ENCODE measurements at places on chromosomes 2 and 18.

DNA sequence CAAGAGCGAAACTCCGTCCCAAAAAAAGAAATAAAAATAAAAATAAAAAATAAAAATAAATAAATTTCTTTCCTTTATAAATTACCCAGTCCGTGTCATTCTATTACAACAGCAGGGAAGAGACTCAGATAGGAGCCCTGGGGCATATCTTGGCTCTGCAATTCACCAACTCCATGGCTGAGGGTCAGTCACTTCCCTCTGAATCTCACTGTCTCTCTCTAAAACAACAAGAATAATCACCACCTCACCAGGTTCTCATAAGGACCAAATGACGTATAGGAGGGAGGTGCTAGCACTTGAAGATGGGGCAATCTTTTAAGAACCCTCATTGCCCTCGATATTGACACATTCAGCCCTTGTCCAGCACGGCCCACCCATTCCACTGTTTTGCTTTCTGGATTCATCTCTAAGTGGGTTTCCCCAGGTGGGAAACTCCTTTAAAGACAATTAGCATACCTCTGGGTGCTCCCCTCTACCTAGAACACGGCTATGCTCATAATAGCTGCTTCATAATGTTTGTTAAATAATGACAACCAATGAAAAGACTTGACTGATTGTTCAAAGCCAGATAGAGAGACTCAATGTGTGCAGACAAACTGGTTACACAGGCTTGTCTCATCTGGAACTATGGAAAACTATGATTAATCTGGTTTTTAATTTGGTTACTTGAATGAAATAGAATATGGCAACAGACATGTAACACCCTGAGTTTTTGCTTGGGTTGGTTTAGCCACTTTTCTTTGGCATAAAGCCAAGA lies 15.1 kb downstream of the MYCN start:
- no peak for DNase-seq

- DNase-seq = no peak
These were observed 305.2 kb upstream of the UBE2E3 start for GRCh38 chr2:180675170-180675569.

- DNase-seq = no peak
These were observed 29.5 kb downstream of the MBOAT2 start for GRCh38 chr2:8974016-8974415.

- DNase-seq = no peak
These were observed 50.3 kb upstream of the CCDC85A start for GRCh38 chr2:56133441-56133840.

DNA sequence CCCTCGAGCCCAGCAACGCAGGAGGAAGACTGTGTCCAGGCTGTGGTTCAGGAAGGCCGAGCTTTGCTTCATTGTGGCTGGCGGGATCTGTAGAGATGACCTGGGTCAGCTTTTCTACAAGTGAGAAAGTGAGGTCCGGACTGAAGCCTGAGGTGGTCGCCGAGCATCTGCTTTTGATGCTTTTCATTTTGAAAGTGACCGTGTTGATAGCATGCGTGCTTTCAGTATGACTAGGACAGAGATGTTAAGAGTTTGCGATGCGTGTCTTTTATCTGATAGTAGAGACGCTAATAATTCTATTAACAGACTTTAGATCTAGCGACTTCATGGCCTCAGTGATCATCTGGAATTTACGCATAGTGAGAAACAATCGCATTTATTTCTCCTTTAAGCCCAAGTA lies 28.1 kb downstream of the CTDP1 start:
- DNase-seq = no peak

DNA sequence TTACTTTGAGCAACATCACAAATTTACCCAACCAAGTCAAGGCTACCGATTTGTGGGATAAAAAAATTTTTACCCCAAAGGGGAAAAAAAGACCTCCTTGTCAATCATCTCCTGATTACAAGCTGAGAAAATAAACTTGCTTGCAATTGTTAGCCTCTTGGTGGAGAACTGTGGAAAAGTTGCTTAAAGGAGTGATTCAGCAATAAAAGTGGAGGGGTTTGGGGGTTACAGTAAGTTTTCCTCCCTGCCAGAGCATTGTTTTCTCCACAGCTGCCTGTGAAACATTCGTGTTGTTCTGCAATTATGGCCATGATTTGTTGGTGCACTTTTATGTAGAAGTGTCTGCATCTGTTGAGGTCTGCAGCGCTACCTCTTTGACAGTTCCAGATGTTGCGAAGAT lies 82.6 kb downstream of the EN1 start:
- DNase-seq = no peak

DNA sequence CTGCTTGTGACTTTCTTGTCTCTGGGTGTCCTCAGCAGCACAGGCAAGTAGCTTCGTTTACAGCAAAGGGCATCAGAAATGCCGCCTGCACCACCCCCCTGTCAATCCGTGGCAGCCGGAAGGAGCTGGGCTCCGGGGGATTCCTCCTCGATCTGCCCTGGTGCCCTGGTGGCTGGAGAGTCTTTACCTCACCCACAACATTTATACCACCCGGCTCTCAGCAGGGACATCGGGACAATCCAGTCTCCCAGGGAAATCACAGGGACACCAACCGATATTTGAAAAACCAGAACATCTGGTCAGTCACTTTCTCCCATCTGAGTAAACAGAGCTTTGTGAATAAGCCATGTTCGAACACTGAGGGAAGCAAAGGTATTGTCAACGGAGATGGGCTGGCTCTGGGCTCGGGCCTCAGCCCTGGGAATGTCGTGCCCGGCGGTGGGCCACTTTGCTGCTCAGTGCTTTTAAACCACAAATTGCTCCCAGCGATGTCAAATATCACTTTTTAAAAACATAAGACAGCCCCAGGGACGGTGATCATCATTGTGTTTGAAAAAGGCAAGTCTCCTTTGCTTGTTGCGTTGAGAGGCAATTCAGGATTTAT lies 210.0 kb upstream of the SALL3 start:
- DNase-seq = no peak

DNA sequence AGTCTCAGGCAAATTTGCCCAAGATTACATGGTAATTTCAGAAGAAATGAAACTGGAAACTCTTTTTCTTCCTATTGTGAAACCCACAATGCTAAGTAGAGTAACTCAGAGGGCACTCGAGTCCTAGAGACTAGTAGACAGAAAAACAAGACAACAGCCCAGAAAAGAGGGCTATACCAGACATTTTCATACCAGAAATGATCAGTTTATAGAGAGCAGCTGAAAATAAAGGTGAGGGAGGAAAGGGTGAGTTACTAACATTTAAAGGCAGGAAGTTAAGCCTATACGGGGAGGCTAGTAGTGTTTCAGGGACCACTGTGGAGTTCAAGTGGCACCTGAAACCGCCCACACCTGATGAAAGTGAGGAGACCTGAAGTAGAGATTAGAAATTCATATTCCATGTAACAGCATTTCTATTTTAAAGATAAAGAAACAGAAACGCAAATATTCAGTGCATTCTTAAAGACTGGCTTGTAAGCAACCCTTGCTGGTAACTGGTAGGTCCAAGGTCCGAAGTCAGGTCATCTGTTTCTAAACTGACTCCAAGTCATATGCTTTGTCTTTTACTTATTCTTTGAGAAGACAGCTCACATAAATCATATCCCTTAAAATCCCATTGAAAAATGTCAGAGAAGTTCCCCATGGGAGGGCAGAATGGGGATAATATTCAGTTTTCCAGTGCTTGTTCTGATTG lies 145.1 kb upstream of the ITGB6 start:
- no peak for DNase-seq

- DNase-seq = no peak
These were observed 215.2 kb upstream of the ATP5MC3 start for GRCh38 chr2:175396696-175397095.

DNA sequence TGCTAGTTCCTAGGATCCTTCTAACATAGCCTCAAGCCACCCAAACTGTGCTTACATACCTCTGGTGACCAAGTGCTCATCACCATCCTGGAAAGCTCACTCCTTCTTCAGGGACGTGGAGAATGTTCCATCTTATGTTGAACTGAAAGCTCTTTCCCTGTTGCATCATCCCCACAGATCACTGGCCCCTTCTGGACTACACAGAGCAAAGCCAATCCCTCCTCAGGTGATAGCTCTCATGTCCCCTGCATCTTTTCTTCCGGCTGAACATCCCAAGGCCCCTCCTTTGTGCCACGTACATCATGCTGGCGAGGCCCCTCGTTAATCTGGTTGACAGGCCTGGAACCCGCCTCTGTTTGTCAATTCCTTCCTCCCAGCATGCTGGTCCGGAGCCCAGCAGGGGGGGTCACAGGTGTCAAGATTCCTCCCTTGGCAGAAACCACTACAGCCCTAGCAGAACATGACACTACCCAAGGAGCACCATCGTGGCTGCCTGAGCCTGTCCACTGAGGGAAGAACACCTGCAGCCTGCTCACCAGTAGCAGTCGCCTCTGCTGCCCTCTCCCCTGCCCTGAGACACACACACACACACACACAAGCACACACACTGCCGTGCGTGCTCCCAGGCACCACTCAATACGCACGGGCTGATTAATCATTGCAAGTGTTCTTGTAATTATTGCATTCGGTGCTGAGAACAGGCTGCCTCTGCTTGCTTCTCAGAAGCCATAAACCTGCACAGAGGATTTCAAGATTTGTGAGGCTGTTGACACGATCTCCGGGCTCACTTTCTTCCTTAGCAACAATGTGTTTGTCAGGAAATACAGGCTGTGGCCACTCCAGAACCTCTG lies 6.3 kb upstream of the KCNK3 start:
- DNase-seq = no peak

- no peak for DNase-seq
These were observed 492 bp downstream of the KIF5C start for GRCh38 chr2:148875387-148876051.

DNA sequence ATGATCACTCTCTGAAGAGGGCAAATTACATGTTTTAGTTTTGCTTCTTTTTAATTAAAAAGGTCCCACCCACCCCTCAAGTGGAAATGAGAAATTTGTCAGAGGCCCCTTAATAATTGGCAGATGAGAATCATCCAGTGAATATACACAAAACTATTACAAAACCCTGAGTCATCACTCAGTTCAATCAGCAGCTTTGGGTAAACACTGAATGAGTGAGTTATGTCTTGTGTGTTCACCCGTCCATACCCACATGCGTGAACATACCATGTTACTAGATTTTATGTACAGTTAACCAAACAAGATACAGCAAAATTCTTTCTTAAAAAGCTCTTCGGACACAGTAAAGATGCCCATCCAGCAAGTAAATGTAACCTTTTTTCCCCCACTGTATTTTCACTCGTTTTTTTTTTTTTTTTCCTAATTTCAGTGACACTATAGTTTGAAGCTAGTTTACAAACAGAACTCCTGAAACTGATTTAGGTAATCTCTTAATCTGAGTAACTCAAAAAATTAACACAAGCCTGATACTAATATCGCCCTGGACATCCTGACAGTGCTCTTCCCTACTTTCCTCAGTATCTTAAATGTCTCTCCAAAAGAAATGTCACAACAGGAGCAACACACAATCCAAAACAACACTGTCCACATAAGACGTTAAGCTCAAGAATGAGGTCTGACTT lies 1.4 kb downstream of the PSME4 start:
- no peak for DNase-seq

DNA sequence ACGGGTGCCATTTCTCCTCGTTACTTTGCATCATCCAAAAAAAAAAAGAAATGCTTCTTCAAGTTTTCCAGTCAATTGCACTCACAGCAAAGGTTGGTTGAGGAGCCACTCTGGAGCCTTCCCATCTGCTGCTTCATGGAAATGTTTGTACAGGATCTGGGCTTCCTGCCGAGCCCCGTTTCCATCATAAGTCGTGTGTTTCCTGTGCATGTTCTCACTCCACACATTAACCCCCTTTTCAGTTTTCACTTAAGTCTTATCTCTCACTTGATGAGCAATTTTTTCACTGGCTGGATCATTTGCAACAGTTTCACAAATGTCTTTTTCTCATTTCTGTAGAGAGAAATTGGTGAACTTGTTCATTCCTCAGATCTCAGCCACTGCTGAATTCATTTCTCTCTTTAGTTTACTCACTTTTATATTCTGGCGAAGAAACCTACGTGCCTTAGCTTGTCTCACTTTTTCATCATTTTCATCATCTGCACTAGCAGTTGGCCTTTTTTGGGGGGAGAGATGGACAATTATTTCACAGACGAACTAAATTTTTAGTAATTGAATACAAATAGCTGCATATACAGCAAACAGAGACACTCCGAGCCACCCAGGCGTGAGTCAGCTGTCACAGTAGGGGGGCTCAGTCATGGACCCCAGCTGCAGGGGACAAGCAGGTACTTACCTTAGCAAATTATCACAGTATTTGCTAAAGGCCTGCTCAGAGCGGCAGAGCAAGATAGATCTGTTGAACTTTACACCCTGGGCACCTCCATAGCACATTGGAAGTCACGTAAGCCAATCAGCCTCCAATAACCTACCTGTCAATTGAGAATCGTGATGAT lies 750.8 kb upstream of the ID2 start:
- DNase-seq = no peak

GRCh38 chr2:240505910-240506309 lies 51.9 kb downstream of the ANKMY1 start:
- no peak for DNase-seq

- DNase-seq = no peak
These were observed 56.2 kb upstream of the AMMECR1L start for GRCh38 chr2:127942002-127942401.

- no peak for DNase-seq
These were observed 70.1 kb upstream of the STPG4 start for GRCh38 chr2:47225061-47225783.

GRCh38 chr18:57390044-57390443 lies 37.7 kb downstream of the ST8SIA3 start:
- DNase-seq = no peak

- DNase-seq = no peak
These were observed 188.2 kb downstream of the LTBP1 start for GRCh38 chr2:33134791-33135560.

DNA sequence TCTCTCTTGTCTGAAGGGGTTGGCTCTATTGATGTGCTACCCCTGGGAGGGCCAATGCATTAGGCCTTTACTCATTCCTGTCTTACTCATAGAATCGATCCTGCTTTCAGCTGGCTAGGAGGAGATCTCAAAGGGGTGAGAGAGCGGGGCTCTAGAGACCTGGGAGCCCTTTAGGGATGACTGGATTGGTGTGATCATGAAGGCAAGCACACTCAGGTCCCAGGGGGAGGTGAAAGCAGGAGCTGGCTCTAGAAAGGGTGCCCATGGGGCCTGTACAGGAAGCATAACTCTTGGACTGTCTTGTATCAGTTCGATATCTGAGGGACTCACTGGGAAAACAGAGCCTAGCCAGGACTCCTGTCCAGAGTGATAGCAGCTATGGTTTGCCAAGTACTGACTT lies 47.8 kb downstream of the INPP4A start:
- DNase-seq = no peak

DNA sequence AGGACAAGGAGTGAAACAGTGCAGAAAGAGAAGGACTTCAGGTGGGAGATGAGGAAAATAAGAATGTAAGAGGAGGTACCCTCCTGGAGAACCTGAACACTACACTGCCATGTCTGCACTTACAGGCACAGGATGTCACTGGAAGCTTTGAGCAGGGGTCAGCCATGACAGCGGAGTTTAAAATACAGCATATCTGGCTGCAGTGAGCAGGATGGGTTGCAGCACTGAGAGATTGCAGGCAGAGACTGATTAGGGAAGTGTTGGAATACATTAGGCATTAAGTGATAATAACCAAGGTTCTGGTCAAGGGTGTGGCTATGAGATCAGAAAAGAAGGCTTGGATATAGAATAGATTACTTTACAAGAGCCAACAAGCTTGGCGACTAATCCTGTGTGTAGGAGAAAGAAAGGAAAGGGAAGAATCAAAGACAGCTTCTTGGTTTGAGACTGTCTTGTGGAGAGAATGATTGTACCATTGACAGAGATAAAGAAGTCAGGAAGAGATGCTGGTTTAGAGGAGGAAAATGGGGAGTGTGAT lies 171.1 kb upstream of the RBMS1 start:
- DNase-seq = no peak

- DNase-seq = no peak
These were observed 69.7 kb downstream of the FEZ2 start for GRCh38 chr2:36528274-36528673.
